ENCODE measurements at places on chromosomes 1 and 21. TPM values are rescaled to one million over a fixed set of nuclear protein-coding genes. Genes with fewer than 3 reads are reported as not detected.

DDX20 gene
- 22.2 TPM for polyA plus RNA-seq

TFF2 gene
- polyA plus RNA-seq: not detected

ACTL8 gene
- 0.06 TPM for polyA plus RNA-seq

H3-3A gene
- 312 TPM for polyA plus RNA-seq

CNKSR1 gene
- polyA plus RNA-seq: 0.08 TPM

AK2 gene
- 155 TPM for polyA plus RNA-seq

ADGRL4 gene
- polyA plus RNA-seq: 3.8 TPM

FBXO42 gene
- 14.4 TPM for polyA plus RNA-seq

HSD3B2 gene
- polyA plus RNA-seq: not detected

SMCP gene
- not detected for polyA plus RNA-seq

ALG14 gene
- polyA plus RNA-seq: 3.5 TPM

PIGK gene
- polyA plus RNA-seq: 55.5 TPM

- no peaks in the 10 kb centered on the region for H3K27me3 ChIP-seq
- H3K4me1 ChIP-seq: peaks cover 8% of the 10 kb centered on the region
- H3K36me3 ChIP-seq: peaks cover 15% of the 10 kb centered on the region
- H3K4me3 ChIP-seq: no peak overlapping the region
Observed at GRCh38 chr1:220884109-220884980, 5.1 kb downstream of the HLX start.

GRCh38 chr1:208238710-208239472 lies 5.3 kb downstream of the PLXNA2 start:
- peaks cover 4% of the 10 kb centered on the region for H3K27me3 ChIP-seq
- DNase-seq: peak; percentile 44
- H3K4me1 ChIP-seq: no peaks in the 10 kb centered on the region
- no peak overlapping the region for H3K4me3 ChIP-seq
- H3K27ac ChIP-seq: no peak overlapping the region

- DNase-seq: no peak
- no peak overlapping the region for H3K4me3 ChIP-seq
- H3K4me1 ChIP-seq: no peaks in the 10 kb centered on the region
- no peak overlapping the region for H3K27ac ChIP-seq
- no peaks in the 10 kb centered on the region for H3K27me3 ChIP-seq
Observed at GRCh38 chr1:27980216-27980845, 20.6 kb downstream of the XKR8 start.

GRCh38 chr21:37552496-37553029 lies 186.0 kb downstream of the DYRK1A start:
- no peak overlapping the region for H3K27ac ChIP-seq
- DNase-seq: no peak
- H3K36me3 ChIP-seq: no peaks in the 10 kb centered on the region
- H3K27me3 ChIP-seq: peaks cover 2% of the 10 kb centered on the region
- no peaks in the 10 kb centered on the region for H3K4me1 ChIP-seq
- H3K4me3 ChIP-seq: no peak overlapping the region

DNA sequence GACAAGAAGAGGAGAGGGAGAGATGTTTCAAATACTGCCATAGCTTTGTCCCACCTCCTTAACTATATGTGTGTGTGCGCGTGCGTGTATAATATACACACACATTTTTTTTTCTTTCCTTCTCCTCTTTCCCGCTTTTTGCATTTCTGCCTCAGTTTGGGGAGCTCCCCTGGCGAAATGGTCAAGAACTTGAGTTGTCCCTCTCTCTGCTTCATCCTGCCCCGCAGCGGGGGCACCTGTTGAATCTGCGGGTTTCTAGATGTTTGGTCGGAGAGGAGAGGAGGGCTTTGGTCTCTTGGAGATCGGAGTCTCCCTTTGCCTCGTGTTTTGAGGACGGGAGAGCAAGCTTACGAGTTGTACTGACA lies 504 bp downstream of the SCCPDH start:
- peak overlapping the region; percentile 81 for H3K4me3 ChIP-seq
- peak; percentile 57 for DNase-seq
- peak overlapping the region; percentile 79 for H3K27ac ChIP-seq
- H3K36me3 ChIP-seq: peaks cover 1% of the 10 kb centered on the region
- H3K4me1 ChIP-seq: no peaks in the 10 kb centered on the region

DNA sequence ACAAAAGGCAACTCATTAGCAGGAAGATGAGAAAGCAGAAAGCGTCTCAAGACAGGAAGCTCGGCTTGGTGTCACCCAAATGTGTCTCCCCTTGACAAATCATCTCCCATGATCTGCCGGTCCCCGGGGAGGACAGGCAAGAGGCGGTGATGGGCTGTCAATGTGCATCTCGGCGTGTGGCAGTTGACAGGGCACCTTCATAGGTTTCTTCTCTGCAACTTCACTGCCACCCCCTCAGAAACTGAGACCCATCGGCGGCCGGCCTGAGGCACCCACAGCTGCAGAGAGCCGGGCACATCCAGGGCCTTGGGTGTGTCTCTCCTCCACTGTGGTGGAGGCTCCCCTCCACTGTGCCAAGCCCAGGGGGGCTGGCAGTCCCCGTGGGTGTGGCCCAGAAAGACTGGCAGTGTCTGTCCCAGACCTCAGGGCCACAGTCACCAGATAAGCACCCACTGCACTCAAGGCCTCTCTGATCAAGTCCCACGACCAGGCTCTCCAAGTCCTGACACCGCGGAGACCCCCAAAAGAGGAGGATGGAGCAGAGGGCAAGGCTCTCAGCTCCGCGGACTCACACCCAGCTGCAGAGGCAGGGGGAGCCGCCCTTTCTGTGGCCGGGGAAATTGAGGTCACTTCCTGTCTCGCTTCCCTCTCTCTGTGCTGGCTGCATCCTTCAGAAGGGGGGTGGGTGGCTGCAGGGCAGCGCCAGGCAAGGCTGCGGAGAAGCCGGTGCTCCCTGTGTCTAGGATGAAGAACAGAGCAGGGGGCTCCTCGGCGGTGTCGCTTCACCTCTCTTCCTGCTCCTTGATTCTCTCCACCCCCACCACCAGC lies 39.6 kb upstream of the LBR start:
- no peaks in the 10 kb centered on the region for H3K36me3 ChIP-seq
- H3K4me1 ChIP-seq: peaks cover 7% of the 10 kb centered on the region
- H3K4me3 ChIP-seq: no peak overlapping the region
- DNase-seq: no peak

- H3K36me3 ChIP-seq: no peaks in the 10 kb centered on the region
- H3K27me3 ChIP-seq: peaks cover 20% of the 10 kb centered on the region
- DNase-seq: no peak
- H3K4me3 ChIP-seq: no peak overlapping the region
- H3K27ac ChIP-seq: no peak overlapping the region
Observed at GRCh38 chr21:36563341-36563926, 83.5 kb upstream of the CLDN14 start.

- H3K27ac ChIP-seq: no peak overlapping the region
- no peak overlapping the region for H3K4me3 ChIP-seq
- H3K36me3 ChIP-seq: no peaks in the 10 kb centered on the region
- no peaks in the 10 kb centered on the region for H3K27me3 ChIP-seq
- peaks cover 2% of the 10 kb centered on the region for H3K4me1 ChIP-seq
- peak; percentile 45 for DNase-seq
Observed at GRCh38 chr1:42173961-42174735, 9.6 kb upstream of the GUCA2A start.

GRCh38 chr1:23037081-23037740 lies 17.9 kb downstream of the KDM1A start:
- no peaks in the 10 kb centered on the region for H3K4me1 ChIP-seq
- no peaks in the 10 kb centered on the region for H3K27me3 ChIP-seq
- no peak for DNase-seq
- H3K36me3 ChIP-seq: no peaks in the 10 kb centered on the region
- no peak overlapping the region for H3K4me3 ChIP-seq

- no peak overlapping the region for H3K4me3 ChIP-seq
- no peaks in the 10 kb centered on the region for H3K4me1 ChIP-seq
- peaks cover 4% of the 10 kb centered on the region for H3K27me3 ChIP-seq
- DNase-seq: peak; percentile 61
Observed at GRCh38 chr1:84939151-84939550, 46.1 kb upstream of the LPAR3 start.

DNA sequence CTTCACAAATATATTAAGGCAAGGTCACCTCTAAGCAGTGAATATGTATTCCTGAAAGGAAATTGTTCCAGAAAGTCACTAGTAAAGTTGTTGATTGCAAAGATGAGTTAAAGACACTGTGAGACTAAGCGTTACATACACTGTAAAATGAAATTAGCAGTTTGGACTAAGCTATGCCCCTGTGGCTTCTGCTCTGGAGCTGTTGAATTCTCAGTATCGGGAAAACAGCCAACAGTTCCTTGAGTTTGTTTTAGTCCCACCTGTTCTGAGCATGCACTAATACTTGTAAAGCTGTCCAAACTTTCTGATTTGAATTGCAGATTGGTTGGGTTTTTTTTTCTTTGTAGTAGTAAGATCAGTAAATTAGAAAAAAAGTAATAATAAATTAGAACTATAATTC lies 21.0 kb downstream of the ANGPTL1 start:
- no peaks in the 10 kb centered on the region for H3K36me3 ChIP-seq
- H3K4me1 ChIP-seq: peaks cover 2% of the 10 kb centered on the region
- no peak overlapping the region for H3K27ac ChIP-seq

GRCh38 chr1:162142968-162143367 lies 73.5 kb downstream of the NOS1AP start:
- no peak overlapping the region for H3K27ac ChIP-seq
- no peak overlapping the region for H3K4me3 ChIP-seq
- H3K36me3 ChIP-seq: no peaks in the 10 kb centered on the region

- no peak overlapping the region for H3K27ac ChIP-seq
- H3K36me3 ChIP-seq: no peaks in the 10 kb centered on the region
- H3K4me1 ChIP-seq: no peaks in the 10 kb centered on the region
- DNase-seq: peak; percentile 31
- H3K27me3 ChIP-seq: no peaks in the 10 kb centered on the region
- no peak overlapping the region for H3K4me3 ChIP-seq
Observed at GRCh38 chr1:100360790-100361510, 8.6 kb downstream of the CDC14A start.

DNA sequence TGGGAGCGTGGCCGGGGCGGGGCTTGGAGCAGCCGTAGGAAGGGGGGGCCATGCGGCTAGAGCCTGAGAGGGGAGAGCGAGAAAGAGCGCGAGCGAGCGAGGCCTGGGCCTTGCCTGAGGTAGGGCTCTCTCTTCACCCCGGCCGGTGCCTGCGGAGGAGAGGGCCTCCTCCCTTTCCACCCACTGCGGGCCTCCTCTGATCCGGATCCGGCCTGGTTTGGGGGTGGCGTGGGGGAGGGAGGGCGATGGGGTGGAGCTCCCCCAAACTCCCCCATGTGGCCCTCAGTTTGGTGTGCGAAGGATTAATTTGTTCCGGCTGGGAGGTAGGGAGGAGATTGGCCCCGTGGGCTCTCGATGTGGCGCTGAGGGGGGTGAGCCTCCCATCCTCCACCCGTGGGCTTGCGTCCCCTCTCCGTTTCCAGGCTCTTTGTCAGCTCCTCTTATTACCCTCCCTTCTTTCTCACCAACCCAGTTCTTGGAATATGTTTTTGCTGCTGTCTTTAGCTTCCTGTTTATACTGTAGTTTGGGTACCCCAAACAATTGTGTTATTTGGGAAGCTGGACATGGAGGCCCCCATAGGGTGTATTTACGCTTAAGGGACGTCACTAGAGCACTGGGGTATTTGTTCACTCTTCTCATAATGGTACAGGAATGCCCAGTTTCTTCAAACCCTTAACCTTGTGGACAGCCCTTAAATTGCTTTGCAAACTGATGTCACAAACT lies 685 bp downstream of the UBAP2L start:
- no peaks in the 10 kb centered on the region for H3K27me3 ChIP-seq
- peak overlapping the region; percentile 93 for H3K27ac ChIP-seq
- peak overlapping the region; percentile 70 for H3K4me3 ChIP-seq
- peaks cover 4% of the 10 kb centered on the region for H3K36me3 ChIP-seq
- DNase-seq: peak; percentile 83

GRCh38 chr1:101993710-101994109 lies 3.0 kb downstream of the OLFM3 start:
- no peaks in the 10 kb centered on the region for H3K36me3 ChIP-seq
- DNase-seq: no peak
- H3K27ac ChIP-seq: no peak overlapping the region
- no peak overlapping the region for H3K4me3 ChIP-seq

GRCh38 chr1:81706650-81707435 lies 93.9 kb upstream of the ADGRL2 start:
- no peaks in the 10 kb centered on the region for H3K36me3 ChIP-seq
- no peak overlapping the region for H3K4me3 ChIP-seq
- H3K27ac ChIP-seq: peak overlapping the region; percentile 17
- peaks cover 18% of the 10 kb centered on the region for H3K4me1 ChIP-seq
- DNase-seq: peak; percentile 83

GRCh38 chr21:39680216-39680615 lies 64.8 kb upstream of the IGSF5 start:
- H3K27me3 ChIP-seq: no peaks in the 10 kb centered on the region
- H3K27ac ChIP-seq: no peak overlapping the region
- no peaks in the 10 kb centered on the region for H3K36me3 ChIP-seq
- DNase-seq: no peak
- H3K4me3 ChIP-seq: no peak overlapping the region
- H3K4me1 ChIP-seq: no peaks in the 10 kb centered on the region

DNA sequence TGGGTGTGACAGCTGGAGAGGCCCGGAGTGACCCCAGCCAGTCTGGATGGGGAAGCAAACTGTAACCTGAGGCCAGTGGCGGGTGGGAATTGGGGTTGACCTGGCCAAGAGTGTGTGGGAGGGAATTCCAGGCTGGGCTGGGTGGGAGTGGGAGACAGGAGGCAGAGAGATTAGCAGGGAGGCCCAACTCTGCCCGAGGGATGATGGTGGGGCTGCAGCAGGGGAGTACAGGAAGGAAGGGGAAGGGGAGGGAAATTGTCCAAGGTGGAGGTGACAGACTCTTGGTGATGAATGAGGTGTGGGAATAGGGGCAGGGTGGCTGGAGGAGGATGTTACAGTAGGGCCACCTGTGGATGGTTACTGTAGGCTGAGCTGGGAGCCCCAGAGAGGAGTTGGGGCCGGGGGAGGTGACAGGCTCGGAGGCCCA lies 40.4 kb downstream of the HUNK start:
- DNase-seq: no peak
- no peaks in the 10 kb centered on the region for H3K4me1 ChIP-seq
- no peak overlapping the region for H3K4me3 ChIP-seq
- H3K36me3 ChIP-seq: no peaks in the 10 kb centered on the region

- no peaks in the 10 kb centered on the region for H3K27me3 ChIP-seq
- H3K36me3 ChIP-seq: no peaks in the 10 kb centered on the region
- peak; percentile 15 for DNase-seq
- no peak overlapping the region for H3K4me3 ChIP-seq
- no peaks in the 10 kb centered on the region for H3K4me1 ChIP-seq
Observed at GRCh38 chr1:46556822-46557221, 5.4 kb upstream of the KNCN start.

GRCh38 chr1:35115459-35116383 lies 36.5 kb downstream of the ZMYM1 start:
- no peaks in the 10 kb centered on the region for H3K27me3 ChIP-seq
- peak; percentile 22 for DNase-seq

DNA sequence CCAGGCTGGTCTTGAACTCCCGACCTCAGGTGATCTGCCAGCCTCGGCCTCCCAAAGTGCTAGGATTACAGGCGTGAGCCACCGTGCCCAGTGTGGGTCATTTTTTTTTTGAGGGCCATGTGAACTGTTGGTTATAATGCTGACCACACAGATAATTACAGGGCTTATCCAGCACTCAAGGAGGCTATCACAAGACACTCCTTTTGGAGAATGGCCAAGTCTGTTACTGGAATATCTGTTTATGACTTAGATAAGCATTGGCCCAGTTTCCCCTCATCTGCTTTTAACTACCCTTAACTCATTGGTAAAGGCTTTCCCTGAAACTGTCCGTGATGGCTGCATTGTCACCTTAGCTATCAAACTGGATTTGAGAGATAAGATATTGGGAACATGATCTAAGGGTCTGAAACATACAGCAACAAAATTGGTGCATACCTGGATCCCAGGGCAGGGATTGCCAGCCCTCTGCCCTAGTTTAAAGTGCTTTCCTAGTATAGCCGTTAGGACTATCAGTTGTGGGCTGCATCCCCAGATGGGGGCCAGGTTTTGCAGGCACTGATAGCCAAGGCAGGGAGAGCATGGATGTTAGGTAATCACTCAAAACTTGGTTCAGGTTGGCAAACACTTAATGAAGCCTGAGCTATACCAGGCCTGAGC lies 15.6 kb downstream of the SZT2 start:
- no peaks in the 10 kb centered on the region for H3K4me1 ChIP-seq
- peaks cover 7% of the 10 kb centered on the region for H3K36me3 ChIP-seq
- no peak for DNase-seq
- no peak overlapping the region for H3K27ac ChIP-seq

Data from fibroblast of lung (primary cell).